ENCODE measurements at places on chromosomes 5 and 9. TPM values are rescaled to one million over a fixed set of nuclear protein-coding genes. Genes with fewer than 3 reads are reported as not detected.

ST8SIA4 gene
- total RNA-seq: 4.8 TPM

NME5 gene
- total RNA-seq: 0.26 TPM

MAN2A1 gene
- 49.0 TPM for total RNA-seq

CCDC127 gene
- 2.6 TPM for total RNA-seq

CCDC192 gene
- not detected for total RNA-seq

WDR5 gene
- 2.9 TPM for total RNA-seq

DNA sequence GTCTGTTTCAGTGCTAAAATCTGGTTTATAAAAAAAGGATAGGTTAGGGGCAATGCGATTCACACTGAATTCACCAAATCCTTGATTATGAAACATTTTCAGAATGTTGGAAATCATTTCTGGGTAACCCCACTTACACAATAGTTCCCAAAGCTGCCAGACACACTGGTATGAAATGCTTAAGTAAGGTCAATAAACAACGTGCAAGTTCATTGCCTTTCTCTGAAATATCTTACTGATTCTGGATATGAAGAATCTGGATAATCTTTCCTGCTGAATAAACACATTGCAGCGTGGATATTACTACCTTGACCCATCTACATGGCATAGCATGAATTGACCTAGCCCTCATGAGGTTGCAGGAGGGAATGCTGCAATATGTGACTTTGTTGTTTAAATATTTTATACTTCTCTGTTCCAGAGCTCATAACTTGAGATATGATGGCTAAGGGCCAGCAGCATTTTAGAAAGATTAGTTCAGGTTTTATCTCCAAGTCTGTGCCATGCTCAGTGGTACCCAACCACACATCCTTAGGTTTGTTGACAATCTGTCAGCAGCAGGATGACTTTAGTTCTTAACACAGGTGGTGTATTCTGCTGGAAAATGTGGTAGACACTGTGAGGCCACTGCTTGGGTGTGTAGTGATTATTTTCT is 121.0 kb downstream of the NREP start:
- no peak for DNase-seq
- no peak overlapping the region for H3K27ac ChIP-seq
- H3K36me3 ChIP-seq: no peaks in the 10 kb centered on the region

DNA sequence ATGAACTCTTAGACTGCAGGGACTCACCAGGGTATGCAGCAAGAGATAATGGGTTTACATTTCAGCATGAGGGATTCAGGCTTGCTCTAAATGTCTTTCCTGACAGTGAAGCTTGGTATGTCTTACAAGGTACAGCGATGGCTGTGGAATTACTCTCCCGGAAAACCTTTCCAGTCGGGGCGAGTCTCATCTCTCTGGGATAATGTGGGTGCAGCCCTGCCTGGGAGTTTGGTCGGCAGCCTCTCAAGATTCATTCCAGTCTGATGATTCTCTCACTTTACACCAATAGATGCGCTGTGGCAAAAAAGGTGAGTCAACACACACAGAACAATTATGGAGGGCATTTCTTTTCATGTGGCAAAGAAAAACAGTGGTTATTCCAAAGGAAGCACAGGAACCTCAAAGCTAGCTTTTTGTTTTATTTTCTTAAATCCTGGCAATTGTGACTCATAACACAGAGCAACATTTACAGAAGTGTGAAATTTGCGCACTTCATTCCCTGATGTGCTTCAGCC is 190.3 kb downstream of the DCP2 start:
- no peak overlapping the region for H3K4me3 ChIP-seq
- no peak overlapping the region for H3K27ac ChIP-seq
- H3K36me3 ChIP-seq: no peaks in the 10 kb centered on the region
- H3K27me3 ChIP-seq: no peaks in the 10 kb centered on the region
- DNase-seq: no peak
- no peaks in the 10 kb centered on the region for H3K4me1 ChIP-seq

DNA sequence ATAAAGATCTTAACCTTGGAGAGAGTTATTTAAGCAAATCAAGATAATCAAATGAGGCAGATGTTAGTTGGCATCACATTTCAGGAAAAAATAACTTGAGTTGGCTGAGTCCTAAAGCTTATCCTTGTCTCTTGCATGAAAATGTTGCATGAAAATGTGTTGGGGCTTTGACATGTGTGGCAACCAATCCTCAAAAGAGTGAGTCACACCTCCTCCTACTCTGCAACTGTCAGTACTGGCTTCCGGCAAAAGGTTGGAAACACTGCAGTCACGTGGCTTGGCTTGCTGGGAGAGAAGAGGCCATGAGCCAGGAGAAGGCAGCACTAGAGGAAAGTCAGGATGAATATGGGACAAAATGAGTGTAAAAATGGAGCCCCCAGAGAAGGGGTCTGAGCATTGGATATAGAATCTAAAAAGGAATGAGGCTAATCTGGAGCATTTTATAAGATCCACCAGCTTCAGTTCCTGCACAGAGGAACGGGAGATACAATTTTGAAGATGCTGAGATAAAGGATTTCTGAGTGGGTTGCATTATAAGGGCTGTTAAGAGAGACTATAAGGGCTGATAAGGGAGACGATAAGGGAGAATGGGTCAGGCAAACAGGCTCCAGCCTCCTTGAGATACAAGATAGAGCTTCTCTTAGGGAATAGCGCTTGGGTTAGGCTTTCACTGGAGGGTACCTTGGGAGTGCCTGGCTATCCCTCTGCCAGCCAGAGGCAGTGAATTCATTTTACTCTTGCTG is 43.1 kb downstream of the SPATA31D1 start:
- no peaks in the 10 kb centered on the region for H3K4me1 ChIP-seq
- H3K27ac ChIP-seq: no peak overlapping the region
- no peaks in the 10 kb centered on the region for H3K27me3 ChIP-seq

- H3K36me3 ChIP-seq: no peaks in the 10 kb centered on the region
- H3K4me1 ChIP-seq: no peaks in the 10 kb centered on the region
- no peak for DNase-seq
- H3K27ac ChIP-seq: no peak overlapping the region
- H3K27me3 ChIP-seq: no peaks in the 10 kb centered on the region
- H3K4me3 ChIP-seq: no peak overlapping the region
Observed at GRCh38 chr9:135584934-135585333, 23.4 kb downstream of the PAEP start.

DNA sequence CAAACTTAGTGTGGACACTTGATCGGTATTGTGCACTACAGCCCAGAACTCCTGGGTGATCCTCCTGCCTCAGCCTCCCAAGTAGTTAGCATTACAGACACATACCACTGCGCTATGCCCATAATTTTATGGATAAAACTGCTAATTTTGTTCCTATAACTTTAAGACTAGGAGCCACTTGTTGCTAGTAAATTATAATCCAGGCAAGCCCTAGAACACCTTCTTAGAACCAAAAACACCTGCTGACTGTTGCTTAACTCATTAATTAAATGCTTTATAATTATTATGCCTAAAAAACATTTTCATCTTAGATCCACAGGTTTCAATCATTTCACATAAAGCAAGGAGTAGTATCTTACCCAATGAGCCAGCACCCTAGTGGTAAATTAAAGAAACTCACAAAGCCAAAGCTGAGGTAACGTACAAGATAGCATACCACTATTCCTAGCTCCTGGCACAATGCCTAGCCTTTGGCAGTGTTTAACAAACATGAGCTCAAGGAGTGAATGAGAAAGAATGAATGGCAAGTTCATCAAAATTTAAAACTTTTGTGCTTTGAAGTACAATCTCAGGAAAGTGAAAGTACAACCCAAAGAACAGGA is 5.4 kb downstream of the MRPS27 start:
- no peaks in the 10 kb centered on the region for H3K36me3 ChIP-seq
- H3K27me3 ChIP-seq: no peaks in the 10 kb centered on the region
- no peak for DNase-seq
- H3K27ac ChIP-seq: no peak overlapping the region
- no peaks in the 10 kb centered on the region for H3K4me1 ChIP-seq
- H3K4me3 ChIP-seq: no peak overlapping the region

- H3K36me3 ChIP-seq: no peaks in the 10 kb centered on the region
- no peaks in the 10 kb centered on the region for H3K27me3 ChIP-seq
- H3K27ac ChIP-seq: no peak overlapping the region
- no peaks in the 10 kb centered on the region for H3K4me1 ChIP-seq
Observed at GRCh38 chr5:158409507-158409906, 550.6 kb upstream of the CLINT1 start.
